ENCODE measurements at places on chromosomes 3 and 15.
A peak's percentile ranks its signal among the peaks of the same experiment; 100 is the strongest.

- H3K36me3 ChIP-seq = peaks cover 21% of the 10 kb centered on the region
- H3K27me3 ChIP-seq = no peaks in the 10 kb centered on the region
- H3K4me3 ChIP-seq = no peak overlapping the region
- no peak for DNase-seq
Measured at GRCh38 chr3:149366031-149366430, 11.4 kb downstream of the TM4SF1 start.

DNA sequence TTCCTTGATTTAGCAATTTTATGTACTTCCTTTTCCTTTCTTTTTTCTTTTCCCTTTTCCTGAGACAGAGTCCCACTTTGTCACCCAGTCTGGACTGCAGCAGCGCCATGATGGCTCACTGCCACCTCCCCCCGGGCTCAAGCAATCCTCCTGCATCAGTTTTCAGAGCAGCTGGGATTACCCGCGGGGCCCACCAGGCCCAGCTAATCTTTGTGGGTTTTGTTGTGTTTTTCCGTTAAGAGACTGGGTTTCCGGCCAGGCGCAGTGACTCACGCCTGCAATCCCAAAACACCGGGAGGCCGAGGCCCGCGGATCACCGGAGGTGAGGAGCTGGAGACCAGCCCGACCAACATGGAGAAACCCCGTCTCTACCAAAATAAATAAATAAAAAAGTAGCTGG lies 17.7 kb downstream of the GOLGA8S start:
- no peaks in the 10 kb centered on the region for H3K36me3 ChIP-seq
- DNase-seq = no peak
- peak overlapping the region; percentile 82 for H3K27ac ChIP-seq
- peaks cover 23% of the 10 kb centered on the region for H3K4me1 ChIP-seq
- H3K27me3 ChIP-seq = peaks cover 4% of the 10 kb centered on the region
- H3K4me3 ChIP-seq = no peak overlapping the region

- H3K36me3 ChIP-seq = no peaks in the 10 kb centered on the region
- H3K27ac ChIP-seq = no peak overlapping the region
- DNase-seq = no peak
- H3K27me3 ChIP-seq = peaks cover 23% of the 10 kb centered on the region
- no peak overlapping the region for H3K4me3 ChIP-seq
Measured at GRCh38 chr3:31240013-31240412, 292.7 kb upstream of the STT3B start.

GRCh38 chr3:166836836-166837235 lies 543.3 kb downstream of the ZBBX start:
- no peak overlapping the region for H3K27ac ChIP-seq
- no peaks in the 10 kb centered on the region for H3K4me1 ChIP-seq
- no peaks in the 10 kb centered on the region for H3K36me3 ChIP-seq
- H3K4me3 ChIP-seq = no peak overlapping the region

- H3K4me1 ChIP-seq = peaks cover 60% of the 10 kb centered on the region
- no peak overlapping the region for H3K4me3 ChIP-seq
- H3K27ac ChIP-seq = no peak overlapping the region
- H3K36me3 ChIP-seq = no peaks in the 10 kb centered on the region
- DNase-seq = no peak
- H3K27me3 ChIP-seq = no peaks in the 10 kb centered on the region
Measured at GRCh38 chr3:71074423-71074822, 509.1 kb downstream of the FOXP1 start.

- no peaks in the 10 kb centered on the region for H3K4me1 ChIP-seq
- H3K36me3 ChIP-seq = no peaks in the 10 kb centered on the region
- H3K27me3 ChIP-seq = no peaks in the 10 kb centered on the region
- H3K27ac ChIP-seq = no peak overlapping the region
Measured at GRCh38 chr3:117726776-117727175, 1017.2 kb downstream of the TUSC7 start.

DNA sequence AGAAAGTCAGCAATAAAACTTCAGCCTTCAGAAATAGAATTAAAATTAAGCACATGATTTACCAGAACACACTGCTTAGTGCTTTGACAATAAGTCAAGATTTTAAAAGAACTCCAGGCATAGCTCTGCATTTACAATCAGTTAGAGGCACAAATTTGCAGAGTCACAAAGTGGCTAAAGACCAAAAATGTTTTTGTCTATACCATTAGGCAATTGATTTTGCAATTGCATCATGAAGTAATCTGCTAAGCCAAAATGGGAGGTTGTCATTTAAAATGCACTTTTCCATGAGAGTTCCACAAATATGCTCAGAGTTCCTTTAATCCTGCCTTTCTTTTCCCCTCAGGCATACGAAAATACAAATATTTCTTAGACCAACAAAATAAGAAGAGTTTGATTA lies 10.1 kb upstream of the DCP1A start:
- H3K4me1 ChIP-seq = no peaks in the 10 kb centered on the region
- no peak overlapping the region for H3K27ac ChIP-seq

DNA sequence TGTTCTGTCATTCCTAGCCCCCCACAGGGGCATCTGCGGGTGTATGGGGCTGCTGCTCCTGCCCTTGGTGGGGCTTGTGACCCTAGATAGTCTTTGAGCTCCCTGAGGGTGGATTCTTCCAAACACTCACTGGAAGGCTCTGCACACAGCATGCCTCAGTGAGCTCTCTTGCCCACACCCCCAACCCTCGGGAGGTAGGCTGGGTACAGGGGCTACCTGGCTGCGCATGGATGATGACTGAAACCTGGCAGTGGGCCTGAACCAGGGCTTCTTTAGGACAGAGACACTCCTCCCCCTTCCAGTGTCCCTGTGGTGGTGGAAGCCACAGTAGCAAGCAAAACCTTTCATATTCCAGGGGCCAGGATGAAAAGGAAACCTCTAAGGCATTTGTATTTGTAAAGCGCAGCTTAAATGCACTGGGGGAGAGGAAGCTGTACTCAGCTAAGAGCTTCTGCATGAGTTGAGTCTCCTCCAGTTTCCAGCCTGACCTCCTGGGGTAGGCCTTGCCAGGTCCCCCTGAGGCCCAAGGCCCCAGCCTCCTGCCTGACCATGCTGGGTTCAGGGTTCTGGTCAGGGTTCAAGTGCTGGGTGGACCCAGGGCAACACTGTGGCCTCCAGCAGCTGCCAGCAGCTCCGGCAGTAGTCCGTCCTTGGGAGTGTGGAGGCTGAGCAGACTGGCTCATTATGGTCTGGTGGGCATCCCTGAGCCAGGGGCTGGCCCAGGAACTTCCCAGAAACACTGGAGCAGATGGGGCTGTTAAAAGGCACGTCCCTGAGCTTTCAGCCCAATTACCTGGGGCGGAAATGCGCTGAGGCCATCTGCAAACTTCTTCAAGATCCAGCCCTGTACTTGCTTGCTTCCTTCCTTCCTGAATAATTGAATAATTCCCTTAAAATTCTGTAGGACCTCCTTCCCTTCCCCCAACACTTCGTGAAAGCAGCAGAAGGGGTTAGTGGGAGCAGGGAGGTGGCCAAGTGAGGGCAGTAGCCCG lies 89.7 kb downstream of the HMG20A start:
- no peak overlapping the region for H3K4me3 ChIP-seq
- peaks cover 77% of the 10 kb centered on the region for H3K4me1 ChIP-seq
- H3K27me3 ChIP-seq = no peaks in the 10 kb centered on the region
- DNase-seq = no peak

DNA sequence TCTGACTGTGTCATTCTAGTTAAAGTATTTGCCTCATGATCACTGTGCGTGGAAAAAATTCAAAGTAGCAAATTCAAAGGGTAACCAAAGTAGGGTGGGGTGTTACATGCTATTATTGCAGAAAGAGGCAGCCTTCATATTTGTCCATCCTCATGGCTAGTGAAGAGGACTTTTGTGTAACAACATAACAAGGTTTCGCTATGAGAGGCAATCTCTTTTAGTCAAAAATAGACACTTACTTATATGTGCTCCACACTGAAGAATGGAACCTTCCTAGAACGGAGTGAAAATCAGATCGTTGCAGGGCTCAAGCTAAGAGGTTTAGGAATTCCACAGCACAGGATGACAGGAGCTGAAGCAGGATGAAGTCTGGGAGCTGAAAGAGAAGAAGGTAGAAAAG lies 345.1 kb upstream of the CBLB start:
- no peak overlapping the region for H3K4me3 ChIP-seq
- H3K36me3 ChIP-seq = no peaks in the 10 kb centered on the region
- no peak for DNase-seq
- H3K27me3 ChIP-seq = no peaks in the 10 kb centered on the region

- no peaks in the 10 kb centered on the region for H3K27me3 ChIP-seq
- no peaks in the 10 kb centered on the region for H3K36me3 ChIP-seq
- H3K4me1 ChIP-seq = peaks cover 75% of the 10 kb centered on the region
- H3K27ac ChIP-seq = peak overlapping the region; percentile 31
Measured at GRCh38 chr15:50350621-50351020, 4.4 kb downstream of the GABPB1 start.

GRCh38 chr15:56837273-56837672 lies 81.2 kb upstream of the TCF12 start:
- no peak overlapping the region for H3K27ac ChIP-seq
- no peak overlapping the region for H3K4me3 ChIP-seq
- H3K27me3 ChIP-seq = no peaks in the 10 kb centered on the region
- no peak for DNase-seq

- H3K4me3 ChIP-seq = peak overlapping the region; percentile 40
- H3K36me3 ChIP-seq = no peaks in the 10 kb centered on the region
- no peaks in the 10 kb centered on the region for H3K27me3 ChIP-seq
- H3K27ac ChIP-seq = peak overlapping the region; percentile 81
- peaks cover 40% of the 10 kb centered on the region for H3K4me1 ChIP-seq
Measured at GRCh38 chr3:108006077-108006771, 84.6 kb downstream of the CD47 start.

GRCh38 chr3:43503067-43503728 lies 118.6 kb downstream of the ANO10 start:
- no peaks in the 10 kb centered on the region for H3K27me3 ChIP-seq
- peaks cover 19% of the 10 kb centered on the region for H3K4me1 ChIP-seq
- DNase-seq = no peak
- no peak overlapping the region for H3K27ac ChIP-seq

DNA sequence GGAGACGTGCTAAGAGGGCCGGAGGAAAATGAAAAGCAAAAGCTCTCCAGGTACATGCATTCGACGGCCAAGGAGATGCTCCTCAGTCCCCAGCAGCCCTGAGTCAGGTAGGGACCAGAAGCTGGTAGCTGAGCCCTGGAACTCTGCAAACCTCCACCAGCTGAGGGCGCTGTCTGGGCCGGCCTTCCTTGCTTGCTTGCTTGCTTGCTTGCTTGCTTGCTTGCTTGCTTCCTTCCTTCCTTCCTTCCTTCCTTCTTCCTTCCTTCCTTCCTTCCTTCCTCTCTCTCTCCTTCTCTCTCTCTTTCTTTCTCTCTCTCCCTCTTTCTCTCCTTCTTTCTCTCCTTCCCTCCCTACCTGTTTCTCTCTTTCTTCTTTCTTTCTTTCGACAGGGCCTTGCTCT lies 94.6 kb upstream of the RASGRF1 start:
- peaks cover 28% of the 10 kb centered on the region for H3K27me3 ChIP-seq
- H3K36me3 ChIP-seq = no peaks in the 10 kb centered on the region
- no peak overlapping the region for H3K4me3 ChIP-seq
- no peak overlapping the region for H3K27ac ChIP-seq
- H3K4me1 ChIP-seq = no peaks in the 10 kb centered on the region
- no peak for DNase-seq

DNA sequence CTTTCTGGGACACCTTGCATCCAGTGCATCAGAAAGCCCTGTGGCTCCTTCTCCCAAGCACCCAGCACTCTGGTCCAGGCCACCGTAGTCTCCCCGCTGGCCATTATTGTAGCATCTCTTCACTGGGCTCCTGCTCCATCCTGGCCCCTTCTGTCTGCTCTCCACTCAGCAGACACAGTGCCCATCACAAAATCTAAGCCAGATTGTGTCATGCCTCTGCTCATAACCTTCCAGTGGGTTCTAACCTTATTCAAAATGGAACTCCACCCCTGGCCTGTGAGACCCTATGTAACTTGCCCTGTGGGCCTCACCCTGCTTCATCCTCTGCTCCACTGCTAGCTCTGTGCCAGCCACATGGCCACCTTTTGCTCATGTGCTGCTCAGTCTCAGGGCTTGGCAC lies 31.7 kb upstream of the PRR23E start:
- no peaks in the 10 kb centered on the region for H3K36me3 ChIP-seq
- peaks cover 54% of the 10 kb centered on the region for H3K27me3 ChIP-seq
- no peak overlapping the region for H3K27ac ChIP-seq
- no peak for DNase-seq
- no peaks in the 10 kb centered on the region for H3K4me1 ChIP-seq
- H3K4me3 ChIP-seq = no peak overlapping the region

GRCh38 chr3:61730056-61730455 lies 168.7 kb downstream of the PTPRG start:
- no peak overlapping the region for H3K4me3 ChIP-seq
- no peaks in the 10 kb centered on the region for H3K27me3 ChIP-seq
- no peak for DNase-seq
- peak overlapping the region; percentile 36 for H3K27ac ChIP-seq
- H3K36me3 ChIP-seq = no peaks in the 10 kb centered on the region

- H3K36me3 ChIP-seq = no peaks in the 10 kb centered on the region
- no peak overlapping the region for H3K4me3 ChIP-seq
- no peak for DNase-seq
Measured at GRCh38 chr15:69783211-69783610, 314.5 kb downstream of the TLE3 start.

GRCh38 chr3:58754074-58754473 lies 87.5 kb upstream of the FAM3D start:
- H3K27me3 ChIP-seq = no peaks in the 10 kb centered on the region
- no peak overlapping the region for H3K27ac ChIP-seq
- H3K4me3 ChIP-seq = no peak overlapping the region
- H3K36me3 ChIP-seq = no peaks in the 10 kb centered on the region
- no peaks in the 10 kb centered on the region for H3K4me1 ChIP-seq

- H3K4me1 ChIP-seq = peaks cover 50% of the 10 kb centered on the region
- DNase-seq = no peak
- no peaks in the 10 kb centered on the region for H3K36me3 ChIP-seq
- H3K4me3 ChIP-seq = peak overlapping the region; percentile 75
Measured at GRCh38 chr15:92807971-92808571, 92.1 kb upstream of the CHD2 start.

GRCh38 chr3:105672996-105673395 lies 195.8 kb downstream of the CBLB start:
- H3K4me3 ChIP-seq = no peak overlapping the region
- peaks cover 47% of the 10 kb centered on the region for H3K4me1 ChIP-seq
- no peaks in the 10 kb centered on the region for H3K27me3 ChIP-seq
- H3K36me3 ChIP-seq = peaks cover 73% of the 10 kb centered on the region
- DNase-seq = no peak

DNA sequence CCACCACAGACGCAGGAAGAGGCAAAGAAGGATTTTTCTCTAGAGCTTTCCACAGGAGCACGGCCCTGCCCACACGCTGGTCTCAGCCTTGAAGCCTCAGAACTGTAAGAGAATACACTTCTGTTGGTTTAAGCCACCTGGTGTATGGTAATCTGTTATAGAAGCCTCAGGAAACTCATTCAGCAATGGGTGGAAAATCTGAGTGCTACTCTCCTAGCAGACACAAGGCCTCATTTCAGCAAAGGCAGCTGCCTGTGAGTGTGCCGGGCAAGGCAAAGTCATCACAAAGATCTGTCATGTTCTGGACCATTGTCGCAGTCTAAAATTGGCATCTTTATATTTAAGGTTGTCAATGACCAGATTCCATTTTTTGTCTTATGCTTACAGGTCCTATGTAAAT lies 31.0 kb downstream of the ATP10A start:
- H3K27ac ChIP-seq = no peak overlapping the region
- H3K4me1 ChIP-seq = no peaks in the 10 kb centered on the region
- no peak for DNase-seq

DNA sequence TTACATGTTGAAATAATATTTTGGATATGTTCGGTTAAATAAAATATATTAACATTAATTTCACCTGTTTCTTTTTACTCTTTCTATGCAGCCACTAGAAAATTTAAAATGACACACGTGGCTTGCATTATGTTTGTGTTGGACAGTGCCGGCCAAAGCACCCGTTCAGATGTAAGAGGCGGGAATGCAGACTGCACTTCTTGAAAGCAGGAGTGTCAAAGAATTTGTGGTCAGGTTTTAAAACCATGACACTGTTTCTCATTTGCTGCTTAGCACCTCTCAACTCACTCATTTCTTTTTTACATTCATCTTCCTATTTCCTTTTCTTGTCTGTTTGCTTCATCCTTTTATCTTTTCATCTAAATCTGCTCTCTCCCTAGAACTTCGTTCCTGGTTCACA lies 35.3 kb upstream of the MINAR1 start:
- H3K4me3 ChIP-seq = no peak overlapping the region
- H3K27ac ChIP-seq = no peak overlapping the region

All from left ventricle myocardium inferior (tissue), 1 donor.